ENCODE measurements at places on chromosomes 5 and 9. TPM values are rescaled to one million over a fixed set of nuclear protein-coding genes. Genes with fewer than 3 reads are reported as not detected.

Gene CNTLN
- total RNA-seq, result 2.8 TPM

Gene CFAP77
- total RNA-seq, result not detected

Gene SPATA31C1
- total RNA-seq, result not detected

Gene IZUMO3
- total RNA-seq, result not detected

Gene FSTL4
- 2.3 TPM for total RNA-seq
